Hindlimb muscle (tissue), 1 donor: ENCODE measurements at places on chromosomes 7 and 10.

GRCh38 chr7:38312821-38313220, 39.4 kb upstream of the TARP start:
- DNase-seq = no peak

DNA sequence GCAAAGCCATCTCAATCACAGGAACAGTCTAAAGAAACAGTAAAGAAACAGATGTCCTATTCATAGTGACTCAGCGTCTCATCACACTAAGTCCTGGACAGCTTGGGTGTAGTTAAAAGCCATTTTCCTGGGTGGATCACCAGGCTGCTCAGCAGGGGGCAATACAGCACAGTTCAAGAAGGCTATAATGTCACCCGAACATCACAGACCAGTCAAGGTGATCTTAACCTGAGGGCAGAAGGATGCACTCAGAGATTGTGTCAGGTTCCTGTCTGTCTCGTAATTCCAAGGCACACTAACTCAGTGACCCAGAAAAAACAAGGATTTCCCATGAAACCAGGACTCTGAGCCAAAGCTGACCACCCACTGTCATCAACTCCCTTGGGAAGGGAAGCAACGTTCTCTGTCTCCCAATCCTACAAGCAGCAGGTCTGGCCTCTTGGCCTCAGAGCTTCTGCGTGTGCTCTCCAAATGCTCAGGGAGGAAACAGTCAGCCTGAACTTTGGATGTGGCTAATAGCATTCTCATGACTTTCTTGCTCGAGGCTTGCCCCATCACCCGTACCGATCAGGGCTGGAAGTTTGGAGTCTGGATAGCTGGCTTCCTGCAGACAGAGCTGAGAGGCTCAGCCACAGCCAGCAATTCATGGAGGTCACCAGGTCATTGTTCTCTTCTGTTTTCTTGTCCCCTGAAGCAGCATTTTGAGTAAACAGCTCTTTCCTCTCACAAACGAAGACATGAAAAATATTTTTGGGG, 90.4 kb upstream of the FAM171A1 start:
- DNase-seq = no peak

GRCh38 chr7:98753176-98753575, 116.6 kb downstream of the TMEM130 start:
- DNase-seq = no peak

DNA sequence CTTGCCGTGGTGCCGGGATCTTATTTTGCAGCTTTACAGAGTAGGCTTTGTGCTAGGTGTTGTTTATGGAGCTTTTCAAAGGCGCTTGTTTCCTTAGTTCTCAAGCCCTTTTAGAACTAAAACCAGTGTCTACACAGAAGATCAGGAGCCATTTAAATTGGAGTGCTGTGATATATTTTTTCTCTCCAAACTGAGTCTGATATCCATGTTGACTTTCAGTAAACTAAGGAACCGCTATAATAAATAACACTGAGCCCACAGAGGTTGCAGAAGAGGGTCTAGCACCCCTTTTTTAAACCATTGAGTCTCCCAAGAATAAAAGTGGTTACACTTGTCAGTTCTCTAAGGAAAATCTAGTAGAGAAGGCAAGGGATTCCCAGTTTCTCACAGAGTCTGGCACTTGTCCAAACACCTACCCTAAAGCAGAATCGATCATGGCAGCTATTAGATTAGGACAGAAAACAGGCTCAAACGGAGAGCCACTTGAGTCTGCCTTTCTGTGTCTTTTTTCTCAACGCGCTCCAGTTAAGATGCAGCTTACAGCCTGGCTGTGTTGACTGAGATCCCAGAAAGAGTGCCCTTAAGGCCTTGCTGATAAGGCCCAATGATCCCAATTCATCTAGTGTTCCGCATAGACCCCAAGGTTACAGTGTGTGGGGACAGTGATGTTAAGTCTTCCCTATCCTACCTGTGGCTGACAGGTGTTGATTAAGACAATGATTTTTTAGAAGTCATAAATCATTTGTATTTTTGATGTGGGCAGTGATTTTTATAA, 804 bp downstream of the TMEM106B start:
- DNase-seq = peak; percentile 24

DNA sequence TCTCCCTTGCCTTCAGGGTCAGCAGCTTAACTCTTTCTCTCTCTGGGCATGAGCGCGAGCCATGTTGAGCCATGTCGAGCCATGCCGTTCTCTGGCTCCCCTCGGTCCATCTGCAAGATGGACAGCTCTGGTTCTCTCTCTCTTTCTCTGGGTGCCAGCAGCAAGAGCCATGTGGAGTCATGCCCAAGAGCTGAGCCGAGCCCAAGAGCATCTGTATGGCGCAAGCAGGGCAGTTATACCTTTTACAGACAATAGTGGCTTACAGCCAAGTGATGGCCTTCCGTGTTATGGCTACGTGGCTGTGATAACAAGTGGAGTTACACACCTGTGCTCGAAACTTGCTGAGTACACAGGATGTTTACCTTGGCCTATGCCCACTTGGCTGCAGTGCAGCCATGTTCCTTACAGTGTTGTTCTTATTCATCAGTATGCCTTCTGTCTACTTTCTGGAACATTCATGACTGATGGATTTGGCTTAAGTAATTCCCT, 327.7 kb downstream of the GLRX3 start:
- no peak for DNase-seq

DNA sequence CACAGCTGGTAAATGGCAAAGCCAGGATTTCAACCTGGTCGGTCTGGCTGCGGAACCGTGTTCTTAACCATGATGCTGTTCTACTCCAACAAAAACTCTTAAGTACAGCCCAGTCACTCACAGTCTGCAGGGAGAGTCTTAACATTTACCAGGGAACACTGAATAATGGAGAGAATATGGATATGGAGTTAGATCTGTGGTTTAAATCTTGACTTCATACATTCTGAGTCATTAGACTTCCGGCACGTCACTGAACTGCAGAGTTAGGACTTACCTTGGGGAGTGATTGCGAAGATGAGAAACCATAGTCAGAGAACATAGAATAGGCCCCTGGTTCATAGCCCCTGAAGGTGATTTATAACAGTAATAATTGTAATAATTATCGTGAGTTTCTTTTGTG, 61.7 kb downstream of the ADRA2A start:
- DNase-seq = no peak

DNA sequence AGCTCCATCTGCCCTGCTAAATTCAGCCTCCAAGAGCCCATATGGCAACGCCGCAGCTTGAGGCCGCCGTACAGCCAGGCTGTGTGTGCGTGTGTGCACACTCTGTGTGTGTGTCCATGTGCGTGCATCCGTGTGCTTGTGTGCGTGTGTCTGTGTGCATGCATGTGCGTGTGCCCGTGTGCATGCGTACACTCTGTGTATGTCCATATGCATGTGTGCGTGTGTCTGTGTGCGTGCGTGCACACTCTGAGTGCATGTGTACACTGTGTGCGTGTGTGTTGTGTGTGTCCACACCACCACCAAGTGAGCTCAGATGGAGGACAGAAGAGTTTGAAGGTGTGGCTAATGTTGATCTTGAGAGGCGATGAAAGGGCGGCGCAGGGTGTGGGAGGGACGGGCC, 30.0 kb downstream of the SMKR1 start:
- DNase-seq = no peak

DNA sequence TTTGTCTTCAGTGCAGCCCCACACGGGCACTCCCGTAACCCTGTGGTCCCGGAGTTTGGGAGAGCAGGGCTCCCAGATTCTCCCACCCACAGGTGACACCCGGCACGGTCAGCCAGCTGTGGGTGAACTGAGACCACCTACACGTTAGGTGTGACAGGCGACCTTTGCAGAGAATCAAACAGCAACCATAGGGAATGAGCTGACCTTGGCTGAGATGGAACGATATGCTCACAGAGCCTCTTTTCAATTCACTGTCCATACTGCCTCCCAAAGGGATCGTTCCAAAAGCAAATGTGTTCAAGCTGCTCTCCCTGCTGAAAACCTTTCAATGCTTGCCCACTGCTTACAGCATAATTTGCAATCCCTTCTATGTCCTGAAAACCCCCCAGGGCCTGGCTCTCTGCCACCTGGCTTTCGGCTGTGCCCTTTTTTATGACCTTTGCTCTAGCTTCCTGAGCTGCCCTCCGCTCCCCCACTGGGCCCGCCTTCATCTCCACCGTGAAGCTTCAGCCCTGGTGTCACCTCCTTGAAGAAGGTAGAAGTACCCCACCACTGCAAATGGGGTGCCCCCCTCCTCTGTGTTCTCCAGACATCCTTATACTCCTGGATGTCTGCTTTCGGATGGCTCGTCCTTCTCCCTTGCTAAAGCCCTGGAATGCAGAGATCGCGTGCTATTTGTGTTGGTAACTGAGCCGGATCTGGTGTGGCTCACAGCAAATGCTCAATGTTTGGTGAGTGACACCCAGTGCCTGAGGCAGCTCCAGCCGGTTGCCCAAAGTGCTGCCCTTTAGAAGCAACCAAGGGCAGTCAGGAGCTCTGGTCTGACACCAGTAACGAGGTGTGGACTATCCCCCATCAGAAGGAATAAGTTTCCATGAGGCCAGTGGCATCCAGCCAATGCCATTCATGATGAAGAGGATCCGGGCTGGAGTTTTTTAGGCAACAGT, 90.4 kb downstream of the KIAA1549 start:
- peak; percentile 15 for DNase-seq

DNA sequence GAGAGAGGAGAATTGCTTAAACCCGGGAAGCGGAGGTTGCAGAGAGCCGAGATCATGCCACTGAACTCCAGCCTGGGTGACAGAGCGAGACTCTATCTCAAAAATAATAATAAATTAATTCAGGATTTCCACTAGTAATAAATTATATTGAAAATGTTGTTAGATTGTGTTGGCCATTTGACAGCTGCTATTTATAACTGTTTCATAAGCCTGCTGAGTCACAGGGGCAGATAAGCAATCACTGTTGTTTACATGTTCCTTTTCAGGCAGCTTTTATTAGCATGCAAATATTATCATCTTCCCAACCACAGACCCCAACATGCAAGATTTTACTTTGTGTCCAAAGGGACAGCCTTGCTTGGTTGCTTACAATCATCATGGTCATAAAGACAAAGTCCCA, 49.5 kb upstream of the ZNF138 start:
- DNase-seq = no peak

DNA sequence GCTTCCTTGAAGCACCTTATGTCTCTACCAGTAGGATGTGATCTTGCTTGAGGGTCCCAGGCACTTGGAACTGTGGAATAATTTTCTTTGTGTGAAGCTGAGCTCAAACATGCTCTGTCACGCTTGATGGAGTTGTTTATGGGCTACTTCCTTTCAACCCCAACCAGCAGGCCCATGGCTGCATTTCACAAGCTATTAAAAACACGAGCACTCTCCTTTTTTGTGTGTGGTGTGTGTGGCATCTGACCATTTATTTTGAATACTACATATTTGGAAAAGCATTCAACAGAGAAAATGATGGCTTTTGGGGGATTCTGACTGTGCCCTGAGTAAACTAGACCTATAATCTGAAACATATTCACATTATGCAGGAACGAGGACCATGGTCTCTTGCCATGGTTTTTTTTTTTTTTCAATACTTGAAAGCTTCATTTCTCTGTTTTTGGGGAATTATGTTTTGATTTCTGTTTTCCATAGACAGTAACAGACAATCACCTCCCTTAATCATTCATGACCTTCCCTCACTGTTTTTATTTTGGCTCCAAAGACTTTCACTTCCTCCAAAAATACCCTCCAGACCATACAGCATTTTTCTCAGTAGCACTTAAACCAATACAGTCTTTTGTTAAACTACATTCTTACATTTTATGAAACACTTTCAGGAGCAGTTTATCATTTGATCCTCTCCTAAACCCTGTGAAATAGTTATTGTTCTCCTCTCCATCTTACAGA, 233.6 kb upstream of the BMPER start:
- DNase-seq = no peak

DNA sequence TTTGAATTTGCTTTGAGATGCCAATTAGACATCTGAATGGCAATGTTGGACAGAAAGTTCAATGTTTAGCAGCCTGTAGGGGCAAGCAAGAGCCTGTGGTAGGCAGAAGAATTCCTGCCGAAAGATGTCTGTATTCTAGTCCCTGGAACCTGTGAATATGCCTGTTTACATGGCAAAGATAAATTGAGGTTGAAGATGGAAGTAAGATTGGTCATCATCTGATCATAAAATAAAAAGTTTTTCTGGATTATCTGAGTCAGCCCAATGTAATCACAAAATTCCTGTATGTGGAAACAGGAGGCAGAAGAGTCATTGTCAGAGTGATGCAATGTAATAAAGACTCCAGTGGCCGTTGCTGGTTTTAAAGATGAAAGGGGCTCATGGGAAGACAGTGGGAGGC, 430.5 kb downstream of the MDFIC start:
- no peak for DNase-seq
